DND-41 (cell line): ENCODE measurements at places on chromosomes 5 and 9.

GRCh38 chr9:113887436-113887835, 11.3 kb downstream of the ZNF618 start:
- no peak for DNase-seq

GRCh38 chr9:77210116-77210515, 32.8 kb downstream of the VPS13A start:
- no peak for DNase-seq

DNA sequence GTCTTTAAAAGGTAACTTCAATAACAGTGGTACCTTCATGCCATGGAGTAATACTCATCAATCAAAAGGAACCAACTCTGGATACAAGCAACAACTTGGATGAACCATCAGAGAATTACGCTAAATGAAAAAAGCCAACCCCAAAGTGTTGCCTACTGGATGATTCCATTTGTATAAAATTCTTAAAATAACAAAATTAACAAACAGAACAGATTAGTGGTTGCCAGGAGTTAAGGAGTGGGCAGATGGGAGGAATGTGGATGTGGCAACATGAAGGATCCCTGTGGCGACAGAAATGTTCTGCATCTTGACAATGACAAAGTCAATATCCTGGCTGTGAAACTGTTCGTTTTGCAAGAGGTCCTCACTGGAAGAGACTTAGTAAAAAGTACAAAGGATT, 50.5 kb downstream of the SPTLC1 start:
- no peak for DNase-seq

GRCh38 chr5:32027717-32028458, 146.2 kb downstream of the GOLPH3 start:
- DNase-seq = no peak

GRCh38 chr9:15416880-15417279, 5.8 kb upstream of the SNAPC3 start:
- DNase-seq = peak; percentile 35
